ENCODE measurements at places on chromosomes 2 and 18. TPM values are rescaled to one million over a fixed set of nuclear protein-coding genes. Genes with fewer than 3 reads are reported as not detected.
A peak's percentile ranks its signal among the peaks of the same experiment; 100 is the strongest.

Gene ZNF516
- 10.8 TPM for total RNA-seq

Gene EPAS1
- 41.5 TPM for total RNA-seq

- DNase-seq = no peak
These were observed at the start of gene SERPINB5 for GRCh38 chr18:63476668-63477067. TSS of gene SERPINB5 (plus strand) at chr18:63476958. CDS start at chr18:63484429, 7,471 bp downstream.

- DNase-seq = no peak
These were observed 197.8 kb upstream of the MEIS1 start for GRCh38 chr2:66236816-66237802.

DNA sequence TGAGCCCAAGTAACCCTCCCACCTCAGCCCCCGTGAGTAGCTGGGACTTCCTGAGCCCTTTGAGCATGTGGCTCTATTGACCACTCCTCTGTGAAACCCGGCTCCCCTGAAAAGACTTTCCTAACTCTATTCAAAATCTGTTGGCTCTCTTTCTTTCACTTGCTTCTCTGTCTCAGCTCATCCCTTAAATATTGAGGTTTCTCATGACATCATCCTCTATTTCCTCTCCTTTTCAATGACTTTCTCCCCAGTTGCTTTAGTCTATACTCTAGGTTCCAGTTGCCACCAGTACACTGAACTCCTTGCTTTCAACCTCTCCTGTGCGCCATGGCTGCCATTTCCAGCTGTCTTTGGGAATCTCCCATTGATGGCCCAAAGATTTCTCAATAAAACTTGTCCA is 79.8 kb upstream of the STK17B start:
- no peak for DNase-seq

- DNase-seq = peak; percentile 48
These were observed 11.5 kb upstream of the SLC11A1 start for GRCh38 chr2:218370410-218371063.

Measured in fibroblast of the aortic adventitia (primary cell).